Progenitor cell of endocrine pancreas (in vitro differentiated cells): ENCODE measurements at places on chromosomes 16 and 17.

DNA sequence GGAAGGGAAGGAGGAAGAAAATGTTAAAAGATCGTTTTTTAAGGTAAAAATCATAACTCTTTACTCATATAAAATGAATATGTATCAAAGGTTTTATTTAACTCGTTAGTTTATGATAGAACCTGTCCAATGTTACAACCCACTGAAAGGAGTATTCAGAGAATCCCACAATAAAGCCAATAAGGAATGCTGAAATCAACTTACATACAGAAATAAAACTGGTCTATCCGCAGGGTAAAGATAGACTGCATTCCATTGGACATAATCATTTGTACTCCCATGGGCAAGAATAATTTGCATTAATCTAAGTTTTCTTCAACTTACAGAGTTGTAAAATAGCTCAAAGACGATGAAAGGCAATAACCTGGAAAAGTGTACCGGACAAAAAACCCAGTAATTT lies 17.9 kb upstream of the BEAN1 start:
- no peak overlapping the region for H3K27ac ChIP-seq
- H3K4me3 ChIP-seq, result no peak overlapping the region
- H3K4me1 ChIP-seq, result peaks cover 4% of the 10 kb centered on the region
- no peaks in the 10 kb centered on the region for H3K36me3 ChIP-seq
- no peak for DNase-seq

GRCh38 chr17:20992987-20993862 lies 49.6 kb downstream of the USP22 start:
- no peaks in the 10 kb centered on the region for H3K36me3 ChIP-seq
- peak; percentile 78 for DNase-seq

DNA sequence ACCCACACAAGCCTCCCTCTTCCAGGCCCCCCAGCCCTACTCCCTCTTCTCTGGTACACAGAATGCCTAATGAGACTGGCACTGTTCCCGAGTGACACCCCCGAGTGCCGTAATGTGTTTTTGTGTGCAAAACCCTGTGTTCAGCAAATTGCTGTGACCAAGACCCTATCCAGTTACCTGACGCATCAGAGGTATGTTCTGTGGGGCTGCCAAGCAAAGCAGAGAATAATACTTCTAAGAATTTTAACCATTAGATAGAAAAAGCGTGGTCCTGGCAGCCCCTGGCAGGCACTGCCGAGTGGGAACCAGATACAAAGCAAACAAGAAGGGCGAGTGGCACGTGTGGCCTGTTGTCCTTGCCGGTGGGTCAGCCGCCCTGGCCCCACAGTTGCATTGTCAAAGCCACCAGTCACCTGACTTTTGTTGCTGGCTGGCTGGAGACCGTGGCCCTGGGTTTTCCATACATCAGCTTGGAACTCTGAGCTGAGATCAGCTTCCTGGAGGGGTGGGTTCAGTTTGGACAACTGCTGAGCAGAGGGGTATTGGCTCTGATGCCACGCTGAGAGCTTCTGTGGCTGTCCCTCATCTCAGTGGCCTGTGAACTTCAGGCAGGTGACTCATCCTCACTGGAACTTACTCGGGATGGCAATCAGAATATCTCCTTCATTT lies 69.1 kb upstream of the BRD7 start:
- DNase-seq, result peak; percentile 3
- H3K27ac ChIP-seq, result no peak overlapping the region
- H3K36me3 ChIP-seq, result peaks cover 5% of the 10 kb centered on the region
- H3K27me3 ChIP-seq, result peaks cover 8% of the 10 kb centered on the region

GRCh38 chr16:25161753-25162367 lies 50.3 kb downstream of the LCMT1 start:
- peaks cover 25% of the 10 kb centered on the region for H3K36me3 ChIP-seq
- DNase-seq, result no peak
- H3K27ac ChIP-seq, result no peak overlapping the region

- H3K36me3 ChIP-seq, result no peaks in the 10 kb centered on the region
- no peak overlapping the region for H3K4me3 ChIP-seq
- peaks cover 2% of the 10 kb centered on the region for H3K4me1 ChIP-seq
- DNase-seq, result no peak
These were observed 35.5 kb upstream of the METTL16 start for GRCh38 chr17:2547176-2547575.

GRCh38 chr17:49528966-49529365 lies 33.9 kb downstream of the NGFR start:
- H3K4me3 ChIP-seq, result no peak overlapping the region
- peaks cover 17% of the 10 kb centered on the region for H3K27me3 ChIP-seq
- no peak for DNase-seq
- no peaks in the 10 kb centered on the region for H3K4me1 ChIP-seq

- H3K27me3 ChIP-seq, result peaks cover 14% of the 10 kb centered on the region
- H3K4me1 ChIP-seq, result no peaks in the 10 kb centered on the region
These were observed 67.8 kb upstream of the ELAC2 start for GRCh38 chr17:13085578-13085977.

- DNase-seq, result no peak
- H3K27ac ChIP-seq, result no peak overlapping the region
- H3K4me3 ChIP-seq, result no peak overlapping the region
- H3K27me3 ChIP-seq, result peaks cover 11% of the 10 kb centered on the region
These were observed 27.4 kb downstream of the PIPOX start for GRCh38 chr17:29070308-29070707.

DNA sequence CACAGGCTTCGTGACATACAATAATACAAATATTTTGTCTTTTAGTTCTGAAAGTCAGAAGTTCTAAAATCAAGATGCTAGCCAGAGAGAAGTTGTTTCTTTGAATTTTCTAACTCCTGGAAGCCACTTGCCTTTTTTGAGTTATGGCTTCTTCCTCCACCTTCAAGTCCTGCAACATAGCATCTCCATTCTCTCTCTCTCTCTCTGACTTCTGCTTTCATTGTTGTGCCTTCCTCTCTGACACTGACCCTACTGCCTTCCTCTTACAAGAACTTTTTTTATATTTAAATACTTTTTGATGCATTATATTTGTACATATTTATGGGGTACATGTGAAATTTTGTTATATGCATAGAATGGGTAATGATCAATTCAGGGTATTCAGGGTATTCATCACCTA lies 205.9 kb downstream of the MAP2K6 start:
- peaks cover 5% of the 10 kb centered on the region for H3K27me3 ChIP-seq
- DNase-seq, result no peak
- no peaks in the 10 kb centered on the region for H3K36me3 ChIP-seq
- H3K4me1 ChIP-seq, result no peaks in the 10 kb centered on the region
- no peak overlapping the region for H3K4me3 ChIP-seq

DNA sequence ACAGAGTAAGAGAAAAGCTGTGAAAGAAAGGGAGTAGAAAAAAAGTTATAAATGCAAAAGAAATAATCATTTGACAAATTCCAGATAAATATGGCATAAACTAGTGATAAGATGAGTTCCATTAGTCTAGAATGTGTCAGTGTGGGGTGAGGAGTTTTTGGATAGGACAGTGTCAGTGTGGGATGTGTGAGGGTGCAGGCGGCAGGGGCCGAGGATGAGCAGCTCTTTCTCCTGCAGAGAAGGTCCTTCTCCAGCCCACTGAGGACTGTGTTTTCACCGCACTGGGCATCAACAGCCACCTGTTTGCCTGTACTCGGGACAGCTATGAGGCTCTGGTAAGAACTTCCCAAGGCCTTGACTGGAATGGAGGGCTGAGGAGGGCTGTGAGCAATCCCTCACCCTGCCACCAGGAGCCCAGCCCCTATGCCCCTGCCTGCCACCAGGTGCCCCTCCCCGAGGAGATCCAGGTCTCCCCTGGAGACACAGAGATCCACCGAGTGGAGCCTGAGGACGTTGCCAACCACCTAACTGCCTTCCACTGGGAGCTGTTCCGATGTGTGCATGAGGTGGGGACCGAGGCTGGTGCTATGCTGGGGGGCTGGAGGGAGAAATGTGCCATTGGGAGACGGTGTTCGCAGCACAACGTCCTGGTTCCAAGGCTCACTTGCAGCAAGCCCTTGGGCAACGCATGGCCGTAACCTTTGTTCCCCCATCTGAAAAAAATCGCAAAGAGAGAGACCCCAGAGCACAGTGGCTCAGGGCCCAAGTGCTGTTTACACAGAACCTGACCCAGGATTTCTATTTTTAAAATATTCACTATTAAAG lies 13.1 kb downstream of the RAPGEFL1 start:
- H3K36me3 ChIP-seq, result peaks cover 4% of the 10 kb centered on the region
- DNase-seq, result peak; percentile 21
- H3K4me3 ChIP-seq, result peak overlapping the region; percentile 62
- H3K4me1 ChIP-seq, result peaks cover 5% of the 10 kb centered on the region
- no peak overlapping the region for H3K27ac ChIP-seq

DNA sequence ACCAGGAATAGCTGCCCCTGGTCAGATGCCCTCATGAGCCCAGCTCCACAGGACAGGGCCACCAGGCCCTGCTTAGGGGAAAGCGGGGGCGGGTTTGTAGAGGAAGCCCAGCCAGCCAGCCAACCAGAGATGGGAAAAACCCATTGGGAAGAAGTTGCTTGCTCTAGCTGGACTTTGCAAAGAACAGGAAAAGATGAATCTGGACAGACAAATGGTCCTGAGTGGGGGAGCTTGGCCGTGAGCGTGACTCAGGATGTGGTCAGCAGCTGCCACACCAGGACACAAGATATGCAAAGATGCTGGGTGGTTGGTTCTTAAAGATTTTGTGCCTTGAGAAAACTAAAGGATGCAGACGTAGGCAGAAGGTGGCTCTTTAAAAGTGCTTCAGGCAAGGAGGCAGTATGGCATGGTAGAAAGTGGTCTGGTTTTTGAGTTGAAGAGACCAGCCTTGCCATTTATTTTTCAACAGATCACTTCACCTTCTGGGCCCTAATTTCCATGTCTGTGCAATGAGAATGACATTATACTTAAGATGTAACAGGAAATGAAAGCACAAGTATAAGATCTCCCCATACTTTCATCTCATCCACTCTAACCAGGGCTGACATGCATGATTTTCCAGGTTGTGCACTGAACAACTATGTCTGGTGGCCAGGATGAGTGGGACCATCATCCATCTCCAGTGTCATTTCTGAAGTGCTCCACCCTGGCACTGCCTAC lies 27.8 kb upstream of the HEATR6 start:
- H3K36me3 ChIP-seq, result no peaks in the 10 kb centered on the region
- no peak overlapping the region for H3K27ac ChIP-seq
- H3K4me1 ChIP-seq, result no peaks in the 10 kb centered on the region
- no peak for DNase-seq

DNA sequence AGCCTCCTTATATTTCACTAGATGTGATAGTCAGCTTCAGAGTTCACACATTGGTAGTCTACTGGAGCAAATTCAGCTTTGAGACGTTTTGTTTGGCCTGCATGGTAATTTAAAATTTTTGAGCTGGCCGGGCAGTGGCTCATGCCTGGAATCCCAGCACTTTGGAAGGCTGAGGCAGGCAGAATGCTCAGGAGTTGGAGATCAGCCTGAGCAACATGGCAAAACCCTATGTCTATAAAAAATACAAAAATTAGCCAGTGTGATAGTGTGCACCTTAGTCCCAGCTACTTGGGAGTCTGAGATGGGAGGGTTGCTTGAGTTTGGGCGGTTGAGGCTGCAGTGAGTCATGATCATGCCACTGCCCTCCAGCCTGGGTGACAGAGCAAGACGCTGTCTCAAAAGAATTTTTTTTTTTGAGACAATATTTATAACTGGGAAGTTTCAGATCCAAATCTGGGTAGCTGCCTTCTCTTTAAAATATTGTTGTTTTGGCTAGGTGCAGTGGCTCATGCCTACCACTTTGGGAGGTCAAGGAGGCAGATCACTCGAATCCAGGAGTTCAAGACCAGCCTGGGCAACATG lies 4.8 kb upstream of the BLMH start:
- DNase-seq, result no peak
- no peaks in the 10 kb centered on the region for H3K36me3 ChIP-seq
- H3K27me3 ChIP-seq, result peaks cover 5% of the 10 kb centered on the region

- H3K27ac ChIP-seq, result no peak overlapping the region
- no peaks in the 10 kb centered on the region for H3K36me3 ChIP-seq
- no peak for DNase-seq
- H3K4me3 ChIP-seq, result no peak overlapping the region
- H3K27me3 ChIP-seq, result peaks cover 3% of the 10 kb centered on the region
These were observed 5.1 kb upstream of the MYO1D start for GRCh38 chr17:32882029-32882428.

DNA sequence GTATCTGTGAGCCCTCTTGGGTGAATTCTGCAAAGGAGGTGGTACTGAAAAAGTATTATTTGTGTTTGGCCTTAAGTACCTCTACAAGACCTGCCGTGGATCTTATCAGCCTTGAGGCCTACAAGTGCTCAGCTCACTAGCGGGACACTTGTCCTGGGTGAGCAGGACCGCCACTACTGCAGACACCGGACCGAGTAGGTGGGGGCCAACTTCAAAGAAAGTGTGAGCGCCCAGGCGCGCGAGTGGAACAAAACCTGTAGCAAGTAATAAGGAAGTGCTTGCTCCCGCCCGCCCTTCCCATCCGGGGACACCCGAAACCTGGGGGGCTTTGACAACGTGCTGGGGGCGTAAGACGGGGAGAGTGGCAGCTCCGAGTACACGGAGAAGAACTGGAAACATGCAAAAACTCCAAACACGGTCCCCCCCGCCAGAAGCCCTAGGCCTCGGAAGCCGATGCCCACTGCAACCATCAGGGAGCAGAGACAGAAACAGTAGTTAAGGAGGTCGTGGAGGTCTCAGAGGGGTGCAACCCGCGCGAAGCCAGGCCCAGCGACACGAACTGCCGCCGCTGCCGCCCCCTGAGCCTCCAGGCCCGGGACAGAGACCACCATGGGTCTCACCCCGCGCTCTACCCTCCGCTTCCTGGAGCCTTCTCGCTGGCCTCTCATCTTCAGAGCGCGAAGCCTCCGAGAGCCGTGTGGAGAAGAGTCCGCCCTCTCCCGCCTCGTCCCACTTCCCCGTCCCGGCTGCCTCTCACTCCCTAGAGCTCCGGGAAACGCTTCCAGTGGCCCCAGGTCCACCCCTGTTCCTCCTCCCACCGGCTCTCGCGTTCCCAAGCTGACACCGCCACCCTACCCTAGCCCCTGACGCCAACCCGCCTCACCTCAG lies 537 bp downstream of the CNOT1 start:
- DNase-seq, result peak; percentile 16
- peak overlapping the region; percentile 99 for H3K4me3 ChIP-seq

- H3K4me1 ChIP-seq, result no peaks in the 10 kb centered on the region
- H3K4me3 ChIP-seq, result no peak overlapping the region
- peaks cover 14% of the 10 kb centered on the region for H3K36me3 ChIP-seq
- H3K27ac ChIP-seq, result no peak overlapping the region
- H3K27me3 ChIP-seq, result no peaks in the 10 kb centered on the region
These were observed 6.7 kb downstream of the TMEM208 start for GRCh38 chr16:67233596-67233995.

DNA sequence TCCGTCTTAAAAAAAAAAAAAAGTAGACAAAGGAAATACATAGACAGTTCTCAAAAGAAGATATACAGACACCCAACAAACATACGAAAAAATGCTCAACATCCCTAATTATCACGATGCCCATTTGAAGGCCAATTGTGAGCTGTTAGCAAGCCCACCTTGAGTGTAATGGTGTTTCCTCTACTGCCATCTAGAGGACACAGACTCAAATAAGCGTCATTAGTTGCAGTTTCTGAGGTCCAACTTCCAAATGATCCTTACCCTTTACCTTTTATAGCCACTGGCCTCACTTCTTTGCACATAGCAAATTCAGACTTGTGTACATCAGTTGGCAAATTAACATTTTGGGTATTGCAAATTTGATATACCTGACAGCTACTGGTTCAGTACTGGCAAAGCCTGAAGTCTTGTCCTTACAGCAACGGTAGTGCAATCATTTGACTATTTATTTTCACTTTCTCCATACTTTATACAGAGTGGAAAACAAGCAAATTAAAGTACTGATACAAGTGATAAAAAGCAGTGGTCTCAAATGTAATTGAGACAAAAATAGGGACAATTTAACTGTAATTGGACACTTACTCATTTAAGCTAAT lies 536.3 kb upstream of the EEF2KMT start:
- no peak for DNase-seq
- H3K36me3 ChIP-seq, result no peaks in the 10 kb centered on the region
- peaks cover 9% of the 10 kb centered on the region for H3K27me3 ChIP-seq
- H3K4me1 ChIP-seq, result no peaks in the 10 kb centered on the region
- no peak overlapping the region for H3K4me3 ChIP-seq
